GM12891 (cell line): ENCODE measurements at places on chromosomes 3 and 15.

DNA sequence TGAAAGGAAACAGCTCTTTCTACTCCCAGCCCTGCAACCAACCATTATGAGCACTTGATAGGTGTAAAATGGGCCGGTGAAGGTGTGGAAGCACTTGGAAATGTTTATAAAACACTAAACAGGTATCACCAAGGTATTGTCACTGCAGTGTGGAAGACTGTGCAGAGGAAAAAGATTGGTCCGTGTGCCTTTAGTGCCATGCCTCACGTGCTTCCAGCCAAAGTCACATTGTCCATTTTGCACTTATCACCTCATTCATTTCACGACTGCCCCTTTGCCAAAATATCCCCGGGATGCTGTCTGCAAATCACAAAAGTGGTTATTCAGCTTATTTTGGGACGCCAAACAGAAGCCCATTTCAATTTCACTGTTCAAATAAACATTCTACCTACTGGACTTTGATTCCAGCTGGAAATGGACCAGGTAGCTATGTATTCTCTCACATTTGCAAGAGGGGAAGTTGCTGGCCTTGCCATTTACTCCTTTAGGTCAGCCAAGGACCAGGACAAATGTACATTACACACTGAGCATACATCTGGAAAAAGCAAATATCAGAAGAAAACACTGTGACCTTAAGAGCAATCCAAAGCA lies 58.4 kb downstream of the ARRDC4 start:
- no peak for DNase-seq

- DNase-seq: peak; percentile 11
Observed at GRCh38 chr3:113912552-113913236, 35.1 kb upstream of the ZDHHC23 start.

GRCh38 chr3:48503401-48504050 lies 448 bp downstream of the SHISA5 start:
- DNase-seq: no peak

DNA sequence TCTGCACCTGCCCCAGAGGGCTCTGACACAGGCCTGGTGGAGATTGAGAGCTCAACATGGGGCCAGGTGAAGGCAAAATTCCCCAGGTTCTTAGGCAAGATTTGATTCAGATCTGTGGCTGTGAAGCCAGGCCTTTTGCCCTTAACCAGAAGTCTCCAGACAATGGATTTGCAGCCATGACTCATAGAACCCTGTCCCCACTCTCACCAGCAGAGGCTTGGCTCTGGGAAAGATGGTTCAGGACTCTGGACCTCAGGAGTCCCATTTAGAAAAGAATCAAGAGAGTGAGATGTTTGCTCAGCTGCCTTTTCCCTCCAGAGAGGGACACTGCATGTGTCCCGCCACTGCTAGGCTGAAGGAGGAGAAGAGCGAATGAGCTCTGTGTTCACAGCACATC lies 361.4 kb upstream of the ICE2 start:
- no peak for DNase-seq

- DNase-seq: no peak
Observed at GRCh38 chr3:123628996-123629746, 44.3 kb upstream of the HACD2 start.

GRCh38 chr3:64837126-64837738 lies 149.4 kb upstream of the ADAMTS9 start:
- DNase-seq: no peak

DNA sequence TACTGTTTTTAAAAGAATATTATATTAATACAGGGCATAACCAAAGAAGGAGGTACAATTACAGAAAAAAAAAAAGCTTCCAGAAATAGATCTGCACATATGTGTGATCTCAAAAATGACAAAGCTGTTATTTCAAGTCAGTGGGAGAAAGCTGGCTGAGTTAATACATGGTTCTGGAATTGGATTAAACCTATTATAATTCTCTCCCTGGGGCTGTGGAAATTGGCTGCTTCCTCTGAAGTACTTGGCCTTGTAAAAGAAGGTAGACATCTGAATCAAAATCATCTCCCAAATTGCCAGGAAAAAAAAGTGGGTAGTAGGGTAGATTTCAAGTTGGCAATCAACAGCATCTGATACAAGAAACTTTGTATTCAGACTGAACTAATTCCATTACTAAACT lies 723.9 kb upstream of the ALCAM start:
- DNase-seq: no peak

- DNase-seq: no peak
Observed at GRCh38 chr15:73985101-73985873, 6.8 kb downstream of the STOML1 start.

- DNase-seq: no peak
Observed at GRCh38 chr15:96183867-96184266, 146.6 kb upstream of the NR2F2 start.

- no peak for DNase-seq
Observed at GRCh38 chr3:39485547-39485946, 18.1 kb downstream of the MOBP start.
